ENCODE measurements at places on chromosomes 1 and 21.

DNA sequence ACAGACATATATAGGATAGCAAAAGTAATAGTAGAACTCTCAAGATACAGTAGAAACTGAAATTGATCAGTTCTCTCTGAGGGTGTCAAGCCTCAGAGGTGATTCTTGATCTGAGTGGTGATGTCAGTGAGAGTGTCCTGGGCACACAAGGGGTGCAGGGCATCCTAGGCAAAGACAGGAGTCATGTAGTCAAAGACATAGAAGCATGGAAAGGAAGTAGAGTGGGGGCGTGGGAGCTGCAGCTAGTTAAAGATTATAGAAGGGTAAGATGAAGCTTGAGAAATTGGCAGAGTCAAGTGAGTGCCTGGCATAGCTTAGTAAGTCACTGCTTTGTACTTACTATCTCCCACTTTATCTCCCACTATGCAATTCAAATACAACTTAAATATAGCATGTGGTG is 22.8 kb downstream of the CDC7 start:
- no peak for DNase-seq

DNA sequence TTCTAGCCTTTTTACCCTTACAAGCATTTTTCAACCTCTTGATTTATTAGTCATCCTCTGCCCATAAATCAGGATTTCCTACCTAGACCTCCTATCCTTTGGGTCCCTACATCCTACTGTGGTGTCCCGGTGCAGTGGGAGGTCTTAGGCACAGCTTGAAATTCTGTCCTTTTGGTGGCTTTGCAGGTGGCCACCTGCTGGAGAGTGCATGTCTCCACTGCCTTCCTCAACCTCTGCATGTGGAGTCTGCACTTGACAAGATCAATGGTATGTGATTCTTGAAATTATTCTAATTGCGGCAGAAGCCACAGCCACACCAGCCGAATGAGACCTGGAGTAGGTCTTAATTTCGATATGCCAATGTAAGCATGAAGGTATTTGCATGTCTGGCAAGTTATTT is 11.4 kb upstream of the KCNA3 start:
- no peak for DNase-seq

DNA sequence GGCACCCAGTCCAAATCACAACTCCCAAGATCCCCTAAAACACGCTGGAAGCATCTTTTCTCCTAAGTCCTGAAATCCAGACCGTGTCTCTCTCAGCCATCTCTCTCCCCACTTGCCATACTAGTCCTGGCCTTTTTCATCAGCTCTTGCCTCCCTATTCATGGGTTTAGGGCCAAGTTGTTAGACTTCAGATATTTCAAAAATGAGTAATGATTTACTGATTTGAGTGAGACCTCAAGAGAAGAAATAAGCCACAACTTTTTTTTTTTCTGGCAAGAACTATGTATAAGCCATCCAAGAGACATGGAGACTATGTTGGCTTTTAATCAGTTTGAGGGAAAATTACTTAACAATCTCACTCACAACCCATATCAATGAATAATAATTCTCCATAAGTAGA is 62.5 kb downstream of the TBX15 start:
- no peak for DNase-seq

DNA sequence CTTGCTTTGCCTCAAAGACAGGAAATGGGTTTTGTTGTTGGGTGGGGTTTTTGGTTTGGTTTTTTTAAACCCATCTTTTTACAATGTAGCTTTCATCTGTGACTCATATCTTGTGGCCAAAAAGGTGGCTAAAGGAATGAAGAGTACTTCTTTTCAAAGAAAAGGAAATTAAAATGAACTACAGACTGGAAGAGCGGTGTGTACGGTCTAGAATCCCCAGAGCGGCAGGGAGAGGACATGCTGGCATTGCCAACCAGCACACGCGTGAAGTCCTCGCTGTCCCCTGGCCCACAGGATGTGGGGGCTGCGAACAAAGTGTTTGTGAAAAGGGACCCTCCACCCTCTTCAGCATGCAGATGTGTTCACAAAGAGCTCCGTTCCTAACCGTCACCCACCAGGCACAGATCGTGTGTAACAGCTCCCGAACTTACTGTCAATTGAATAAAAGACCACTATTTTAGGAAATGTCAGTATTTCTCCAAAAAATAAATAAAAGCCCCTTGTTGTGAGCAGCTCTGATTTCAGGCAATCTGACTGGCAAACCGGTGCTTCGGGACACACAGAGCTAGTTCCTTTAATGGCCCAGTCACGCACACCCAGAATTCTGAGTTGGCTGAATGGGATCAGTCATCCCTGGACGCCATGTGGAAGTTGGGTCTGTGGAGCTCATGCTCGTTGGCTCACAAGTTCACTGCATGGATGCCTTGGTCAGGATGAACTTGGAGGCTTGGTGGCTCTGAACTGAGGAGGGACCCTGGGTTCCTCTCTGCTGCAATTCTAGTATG is 602.9 kb downstream of the NPHP4 start:
- DNase-seq: no peak

DNA sequence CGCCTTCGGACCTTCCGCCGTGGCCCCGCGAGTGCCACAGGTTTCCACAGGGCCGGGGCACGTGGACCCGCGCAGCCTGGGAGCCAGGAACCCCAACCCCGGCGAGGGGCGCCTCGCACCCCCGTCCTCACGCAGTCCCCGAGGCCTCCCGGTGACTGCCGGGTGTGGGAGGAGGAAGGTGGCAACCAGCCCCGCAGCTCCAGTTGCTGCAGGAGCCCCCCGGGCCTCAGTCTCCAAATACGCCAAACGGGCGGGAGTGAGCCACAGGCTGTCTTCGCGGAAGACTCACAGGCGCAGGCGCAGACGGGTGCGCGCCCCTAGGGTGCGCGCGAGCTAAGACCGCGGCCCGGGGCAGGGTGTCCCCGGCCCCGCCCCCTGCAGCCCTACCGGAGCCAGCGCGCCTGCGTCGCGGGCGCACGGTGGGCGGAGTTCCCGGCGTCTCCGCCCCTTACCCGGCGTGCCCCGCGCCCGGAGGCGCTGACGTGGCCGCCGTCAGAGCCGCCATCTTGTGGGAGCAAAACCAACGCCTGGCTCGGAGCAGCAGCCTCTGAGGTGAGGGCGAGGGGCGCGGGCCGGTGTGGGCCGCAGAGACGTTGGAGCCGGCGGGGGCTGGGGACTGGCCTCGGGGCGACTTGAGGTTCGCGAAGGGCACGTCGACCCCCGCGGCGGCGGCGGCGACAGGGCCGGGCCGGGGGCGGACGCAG is at the start of gene ARF1:
ARF1 (plus strand) TSS at position 495 of the 704 bp plus-strand sequence. CDS start 14,407 bp downstream, outside the sequence.
- peak; percentile 91 for DNase-seq

- no peak for DNase-seq
These were observed 121.4 kb downstream of the TGFBR3 start for GRCh38 chr1:91764471-91765115.

DNA sequence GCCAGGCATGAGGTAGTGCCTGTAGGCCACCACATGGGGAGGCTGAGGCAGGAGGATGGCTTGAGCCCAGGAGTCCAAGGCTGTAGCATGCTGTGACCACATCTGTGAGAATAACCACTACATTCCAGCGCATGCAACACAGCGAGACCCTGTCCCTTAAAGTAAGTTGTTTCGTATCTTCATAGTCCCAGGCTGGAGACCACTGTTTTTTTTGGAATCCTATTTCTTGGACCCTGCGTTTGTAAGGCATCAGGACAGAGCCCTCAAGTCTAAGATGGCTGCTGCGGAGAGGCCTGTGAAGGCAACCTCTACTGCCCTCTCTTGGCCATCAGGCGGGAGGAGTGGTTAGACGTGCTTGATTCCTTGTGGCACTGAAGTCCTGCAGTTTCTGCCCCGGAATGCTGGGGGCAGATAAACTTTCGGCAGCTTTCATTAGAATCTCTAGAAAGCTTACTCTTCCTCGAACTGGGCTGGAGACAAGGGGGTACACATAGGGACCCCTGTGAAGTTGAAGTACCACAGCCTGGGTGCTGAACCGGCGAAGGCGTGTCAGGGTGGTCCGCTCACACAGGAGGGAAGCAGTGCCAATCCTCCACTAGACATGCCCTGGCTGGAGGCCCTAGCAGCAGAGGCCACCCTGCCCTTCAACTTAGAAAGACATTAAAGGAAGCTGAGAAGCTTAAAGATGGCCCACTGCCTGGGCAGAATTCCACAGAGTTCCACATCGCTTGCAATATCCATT is 36.6 kb downstream of the RABIF start:
- peak; percentile 65 for DNase-seq

- DNase-seq: no peak
These were observed 694 bp downstream of the ZBTB7B start for GRCh38 chr1:155003227-155003765.

DNA sequence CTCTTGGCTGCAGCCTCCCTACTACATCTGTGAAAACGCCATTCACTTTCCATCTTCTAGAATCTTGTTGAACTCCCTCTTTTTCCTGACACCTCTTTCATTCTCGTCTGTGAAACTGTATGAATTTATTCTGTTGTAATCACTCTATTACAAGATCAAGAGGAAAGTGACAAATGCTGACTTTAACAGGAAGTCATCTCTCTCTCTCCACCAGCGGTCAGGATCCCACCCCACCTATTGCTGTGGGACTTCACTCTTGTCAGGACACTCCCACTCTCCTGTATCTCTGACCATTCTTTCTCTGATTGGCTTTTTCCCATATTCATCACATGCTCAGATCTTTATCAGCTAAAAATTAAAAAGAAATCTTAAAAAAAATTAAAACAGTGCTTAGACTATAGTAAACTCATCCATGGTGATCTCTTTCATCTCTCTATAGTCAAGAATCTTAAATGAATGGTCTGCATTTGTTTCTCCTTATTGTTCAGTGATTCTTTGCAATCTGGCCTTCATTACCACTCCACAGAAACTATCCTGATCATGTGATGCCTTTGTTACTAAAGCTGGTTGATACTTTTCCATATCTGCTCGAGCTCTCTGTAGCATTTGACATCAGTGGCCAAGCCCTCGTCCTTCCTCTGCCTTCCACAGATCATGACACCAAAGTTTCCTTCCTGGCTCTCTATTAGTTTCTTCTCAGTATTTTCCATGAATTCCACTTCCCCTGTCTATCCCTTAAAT is 113.6 kb downstream of the UCHL5 start:
- DNase-seq: no peak

- DNase-seq: no peak
These were observed 217.5 kb downstream of the CAMTA1 start for GRCh38 chr1:7002728-7003127.

- DNase-seq: no peak
These were observed 20.6 kb downstream of the ABL2 start for GRCh38 chr1:179208681-179209477.

- DNase-seq: no peak
These were observed 245.4 kb downstream of the TNR start for GRCh38 chr1:175498002-175498401.

GRCh38 chr1:196660272-196660671 is 8.4 kb downstream of the CFH start:
- no peak for DNase-seq

DNA sequence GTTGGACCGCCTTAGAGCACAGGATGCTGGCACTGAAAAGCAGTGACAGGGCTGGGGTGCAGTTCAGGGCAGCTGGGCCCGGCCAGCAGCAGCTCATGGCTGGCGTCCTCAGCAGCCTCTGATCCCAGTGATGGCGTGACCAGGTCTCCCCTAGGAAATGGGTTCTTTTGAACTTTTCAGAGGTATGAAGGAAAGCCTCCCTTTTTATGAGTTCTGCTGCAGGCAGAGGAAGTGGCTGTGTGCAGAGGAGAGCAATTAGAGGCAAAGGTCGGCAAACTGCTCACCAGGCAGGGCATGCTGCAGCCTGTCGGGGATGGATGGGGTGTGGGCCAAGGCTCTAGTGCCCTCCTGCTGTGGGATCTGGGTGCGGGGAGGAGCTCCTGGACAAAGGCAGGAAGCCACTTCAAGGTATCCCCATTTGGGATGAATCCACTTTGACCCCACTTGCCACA is 45.6 kb upstream of the RAB4A start:
- DNase-seq: no peak

GRCh38 chr1:30514945-30515344 is 208.4 kb downstream of the MATN1 start:
- no peak for DNase-seq

- DNase-seq: no peak
These were observed 12.0 kb upstream of the ZNF362 start for GRCh38 chr1:33244143-33244808.

DNA sequence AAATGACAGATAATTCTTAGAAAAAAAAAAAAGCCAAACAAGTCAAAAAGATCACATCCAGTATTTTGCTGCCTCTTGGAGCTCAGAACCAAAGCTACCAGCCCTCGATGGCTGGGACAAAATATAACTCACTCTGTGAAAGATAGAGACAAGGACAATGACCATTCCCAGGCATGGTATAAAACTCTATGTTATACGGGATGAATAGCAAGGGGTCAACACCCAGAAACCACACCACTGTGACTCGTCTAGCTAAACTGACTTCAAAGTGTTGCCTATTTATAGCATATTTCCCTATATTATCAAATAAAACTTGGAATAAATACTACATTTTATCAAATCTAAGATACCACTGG is 10.1 kb downstream of the TMEM63A start:
- DNase-seq: no peak
